Stimulated activated CD4-positive, alpha-beta T cell treated with anti-CD3 and anti-CD28 coated beads, Interleukin-12 subunit alpha, Interleukin-12 subunit beta, amount 100 ng/mL, for 4 hours (primary cell): ENCODE measurements at places on chromosomes 11 and 22.

- DNase-seq, result no peak
Observed at GRCh38 chr11:60966890-60967289, 4.6 kb upstream of the CD6 start.

- no peak for DNase-seq
Observed at GRCh38 chr22:19578180-19579004, 54.2 kb upstream of the CLDN5 start.

DNA sequence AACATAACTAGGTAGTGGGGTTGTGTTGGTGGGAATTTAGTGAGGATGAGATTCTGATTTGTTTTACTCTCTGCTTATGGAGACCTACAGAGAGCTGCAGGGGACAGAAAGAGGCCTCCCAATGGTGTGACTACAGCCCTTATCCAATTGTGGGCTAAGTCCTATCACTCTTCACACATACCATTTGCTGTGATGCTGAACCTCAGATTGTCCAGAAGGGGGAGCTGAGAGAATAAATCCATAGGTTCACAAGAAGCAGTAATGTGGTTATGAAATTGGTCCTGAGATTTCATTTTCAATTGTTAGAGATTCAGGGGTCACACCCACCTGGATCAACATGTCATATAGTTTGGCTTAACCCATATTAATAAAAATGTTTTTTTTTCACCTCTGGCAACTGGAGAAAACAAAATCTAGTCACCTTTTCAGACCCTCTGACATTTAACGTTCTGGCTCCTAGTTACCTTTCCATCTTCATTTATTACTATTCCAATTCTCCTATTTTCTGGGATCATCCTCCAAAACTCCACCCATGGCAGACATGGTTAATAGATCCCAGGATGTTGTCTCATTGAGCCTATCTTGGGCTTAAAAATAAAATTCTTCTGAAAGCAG is 53.3 kb upstream of the PTPN5 start:
- DNase-seq, result no peak

GRCh38 chr11:90220391-90220790 is 2.5 kb downstream of the CHORDC1 start:
- no peak for DNase-seq

DNA sequence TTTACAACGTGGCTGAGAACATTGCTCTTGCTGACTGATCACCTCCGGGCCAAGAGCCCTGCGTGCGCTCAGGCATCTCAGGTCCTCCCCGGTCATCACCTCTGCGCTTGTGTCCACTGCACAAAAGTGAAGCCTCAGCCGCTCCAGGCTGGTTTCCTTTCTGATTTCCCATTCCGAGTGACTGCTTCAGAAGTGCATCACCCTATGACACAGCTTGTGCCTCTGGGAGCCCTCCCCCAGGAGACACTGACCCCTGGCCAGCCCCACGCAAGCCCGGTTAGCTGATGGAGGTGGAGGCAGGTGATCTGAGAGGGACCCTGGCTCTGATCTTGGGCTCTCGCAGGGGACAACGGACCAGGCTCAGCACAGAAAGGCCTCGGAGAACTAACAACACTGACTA is 38.3 kb upstream of the GNB1L start:
- no peak for DNase-seq
